ENCODE measurements at places on chromosomes 5 and 9. TPM values are rescaled to one million over a fixed set of nuclear protein-coding genes. Genes with fewer than 3 reads are reported as not detected.

Gene CAMK4
- 3.6 TPM for polyA plus RNA-seq

Gene ANKDD1B
- polyA plus RNA-seq: 5.6 TPM

Gene TEX48
- polyA plus RNA-seq: not detected

Gene OR1J2
- polyA plus RNA-seq: not detected

Gene LHX6
- polyA plus RNA-seq: 3.5 TPM

Gene KIF24
- 5.7 TPM for polyA plus RNA-seq

Gene GFI1B
- polyA plus RNA-seq: 0.92 TPM

Gene TAF1L
- 0.10 TPM for polyA plus RNA-seq

Gene C6
- 2.9 TPM for polyA plus RNA-seq

Gene FOXD4L4
- polyA plus RNA-seq: not detected

Gene SLC6A7
- 0.07 TPM for polyA plus RNA-seq

Gene NOXA1
- polyA plus RNA-seq: 3.9 TPM

Gene FOXD1
- polyA plus RNA-seq: 8.3 TPM

All from right renal cortex interstitium (tissue), 3 donors.